ENCODE measurements at places on chromosomes 4 and X.

DNA sequence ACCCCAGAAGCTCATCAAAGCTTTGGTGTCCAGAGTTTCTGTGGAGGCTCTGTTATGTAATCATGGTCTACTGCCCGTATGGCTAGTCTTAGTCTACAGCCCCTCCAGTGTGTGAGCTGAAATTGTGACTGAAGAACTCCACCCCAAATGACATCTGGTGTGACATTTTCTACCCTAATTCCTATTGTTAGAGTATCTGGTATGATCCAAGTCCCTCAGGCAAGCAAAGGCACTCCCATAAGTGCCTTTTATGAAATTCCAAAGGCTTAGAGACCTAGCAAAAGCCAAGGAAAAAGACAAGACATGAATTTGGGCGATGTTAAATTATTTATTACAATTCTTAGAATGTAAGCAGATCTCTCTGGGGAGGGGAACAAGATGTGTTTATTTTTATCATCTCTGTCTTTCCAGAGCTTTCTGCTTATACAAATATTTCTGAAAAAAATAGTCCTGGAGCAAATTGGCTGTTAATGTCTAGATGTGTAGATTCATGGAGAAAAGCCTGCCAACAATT lies 417.4 kb downstream of the CCSER1 start:
- no peak for DNase-seq

GRCh38 chr4:56656346-56656643 lies 24.8 kb downstream of the HOPX start:
- no peak for DNase-seq

DNA sequence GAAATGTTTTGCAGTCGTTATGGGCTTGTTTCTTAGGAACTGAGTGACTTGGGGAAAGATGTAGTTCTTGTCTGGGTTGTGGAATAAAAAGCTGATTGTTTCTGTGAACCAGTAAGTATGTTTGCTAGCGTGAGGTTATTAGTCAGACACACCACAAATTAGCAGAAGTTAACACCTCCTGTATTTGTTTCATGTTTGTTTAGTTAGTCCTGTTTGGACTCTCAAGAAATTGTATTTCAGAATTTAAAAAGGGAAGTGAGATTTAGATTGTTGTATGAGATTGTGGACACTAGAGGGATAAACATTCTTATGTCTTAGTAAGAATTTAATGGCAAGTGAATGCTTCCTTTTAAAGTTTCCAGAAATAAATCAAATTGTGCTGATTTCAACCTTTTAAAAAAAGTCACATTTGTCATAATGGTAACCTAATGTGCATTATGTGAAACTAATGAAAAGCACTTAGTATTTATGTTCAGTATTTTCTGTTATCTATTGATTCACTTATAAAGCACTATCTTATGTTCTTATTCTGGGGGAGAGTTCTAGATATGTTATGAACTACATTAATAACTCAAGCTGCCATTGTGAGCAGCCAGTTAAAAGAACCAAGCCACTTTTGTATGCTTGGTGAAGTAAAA lies 25.6 kb downstream of the ATP10D start:
- no peak for DNase-seq

- no peak for DNase-seq
Measured at GRCh38 chrX:28324321-28324721, 262.9 kb upstream of the IL1RAPL1 start.

- no peak for DNase-seq
Measured at GRCh38 chr4:82123934-82124333, 249.9 kb downstream of the HNRNPD start.

GRCh38 chr4:153266988-153267387 lies 62.7 kb downstream of the TRIM2 start:
- DNase-seq = no peak

DNA sequence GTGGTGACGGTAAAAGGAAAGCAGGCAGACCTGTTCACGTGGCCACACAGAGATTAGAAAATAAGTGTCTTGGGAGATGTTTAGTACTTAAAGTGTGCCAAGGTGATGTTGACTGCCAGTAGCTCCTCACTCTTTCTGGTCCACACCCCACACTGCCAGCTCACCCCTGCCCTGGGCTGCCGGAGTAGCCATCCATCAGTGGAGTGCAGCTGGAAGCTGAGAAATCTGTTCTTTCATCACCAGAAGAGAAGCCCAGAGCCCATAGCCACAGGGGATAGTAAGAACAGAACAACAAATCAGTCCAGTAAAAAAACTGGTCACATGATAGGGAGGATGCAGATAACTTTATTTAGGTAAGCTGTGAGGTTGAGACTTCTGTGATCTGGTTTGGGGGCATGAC lies 64.1 kb downstream of the WWC2 start:
- DNase-seq = no peak

GRCh38 chr4:24053934-24054333 lies 164.1 kb upstream of the PPARGC1A start:
- DNase-seq = no peak

DNA sequence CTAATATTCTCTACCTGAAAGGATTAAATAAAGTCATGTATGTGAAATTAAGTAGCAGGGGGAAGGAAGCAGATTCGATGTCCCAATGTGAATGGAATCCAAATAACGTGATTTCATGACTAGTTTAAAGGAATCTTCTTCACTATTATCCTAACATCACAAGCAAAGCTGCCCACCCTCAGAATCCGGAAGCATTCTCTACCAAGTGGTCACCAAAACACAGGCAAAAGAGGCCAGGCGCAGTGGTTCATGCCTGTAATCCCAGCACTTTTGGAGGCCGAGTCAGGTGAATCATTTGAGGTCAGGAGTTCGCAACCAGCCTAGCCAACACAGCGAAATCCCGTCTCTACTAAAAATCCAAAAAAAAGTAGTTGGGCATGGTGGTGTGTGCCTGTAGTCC lies 212.9 kb downstream of the LDB2 start:
- peak; percentile 81 for DNase-seq

GRCh38 chrX:20666331-20666730 lies 399.6 kb upstream of the RPS6KA3 start:
- no peak for DNase-seq

DNA sequence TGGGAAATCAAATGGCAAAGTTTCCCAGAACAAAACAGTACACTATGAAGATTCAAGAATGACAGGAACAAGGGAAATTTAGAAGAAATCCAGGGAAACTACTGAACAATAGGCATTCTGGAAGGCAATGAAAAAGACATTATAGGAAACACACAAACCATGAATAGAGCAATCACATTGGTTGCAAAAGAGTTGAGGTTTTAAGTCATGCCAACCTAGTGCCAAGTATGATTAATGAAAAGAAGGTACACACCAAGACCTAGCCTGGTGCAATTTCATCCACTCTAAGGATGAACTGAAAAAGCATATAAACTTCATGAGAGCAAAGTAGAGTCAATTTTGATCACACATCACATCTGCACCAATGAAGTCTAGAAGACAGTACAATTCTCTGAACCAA lies 326.9 kb downstream of the PDHA2 start:
- DNase-seq = no peak

DNA sequence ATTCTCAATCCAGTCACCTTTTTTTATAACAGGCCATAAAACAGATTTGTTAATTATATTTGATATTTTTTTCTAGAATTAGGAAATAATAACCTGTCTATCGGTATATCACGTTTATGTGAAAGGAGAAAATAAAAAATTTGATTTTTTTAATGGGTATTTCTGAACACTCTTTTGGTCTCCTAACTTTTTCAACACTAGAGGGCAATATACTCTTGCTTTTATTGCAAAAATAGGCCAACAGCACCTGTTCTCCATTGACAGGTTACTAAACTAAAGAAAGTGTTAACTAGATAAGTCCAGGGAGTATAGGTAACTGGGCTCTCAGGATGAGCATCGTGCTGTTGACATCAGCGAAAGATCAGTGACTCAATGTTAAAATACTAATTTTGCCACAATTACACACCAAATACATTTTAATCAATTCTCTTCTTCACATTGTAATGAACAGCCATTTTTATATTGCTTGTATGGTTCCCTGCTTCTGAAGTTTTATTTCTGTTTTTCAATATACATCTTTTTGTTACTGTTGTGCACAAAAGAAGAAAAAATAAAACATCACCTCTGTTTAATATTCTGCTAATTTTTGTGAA lies 22.8 kb downstream of the NDST4 start:
- no peak for DNase-seq
